ACHN (cell line): ENCODE measurements at places on chromosomes 2 and 18.

- DNase-seq: no peak
These were observed 4.5 kb upstream of the CTIF start for GRCh38 chr18:48534364-48534763.

GRCh38 chr18:22846088-22846683 is 86.9 kb upstream of the RBBP8 start:
- peak; percentile 42 for DNase-seq

- no peak for DNase-seq
These were observed 109.9 kb upstream of the CRIM1 start for GRCh38 chr2:36245651-36246050.

- no peak for DNase-seq
These were observed 594.2 kb upstream of the NXPH2 start for GRCh38 chr2:139374296-139374850.

DNA sequence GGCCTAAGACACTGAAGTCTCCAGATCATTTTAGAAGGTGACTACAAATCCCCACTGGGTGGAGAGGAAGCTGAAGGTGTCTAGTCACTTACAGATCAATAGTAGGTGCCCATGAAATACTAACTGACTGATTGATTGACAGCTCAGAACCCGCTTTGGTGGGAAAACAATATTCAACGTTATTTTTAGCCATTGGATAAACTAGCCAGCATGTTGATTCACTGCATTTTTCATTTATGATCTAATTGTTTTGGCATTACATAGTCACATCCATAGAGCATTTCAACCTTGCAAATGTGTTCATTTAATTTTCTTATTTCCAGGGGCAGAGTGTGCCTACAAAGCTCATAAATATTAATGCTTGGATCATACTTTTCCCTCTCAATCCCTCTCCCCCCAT is 162.3 kb downstream of the MREG start:
- DNase-seq: no peak

- no peak for DNase-seq
These were observed 359.2 kb downstream of the GALR1 start for GRCh38 chr18:77608807-77609206.

DNA sequence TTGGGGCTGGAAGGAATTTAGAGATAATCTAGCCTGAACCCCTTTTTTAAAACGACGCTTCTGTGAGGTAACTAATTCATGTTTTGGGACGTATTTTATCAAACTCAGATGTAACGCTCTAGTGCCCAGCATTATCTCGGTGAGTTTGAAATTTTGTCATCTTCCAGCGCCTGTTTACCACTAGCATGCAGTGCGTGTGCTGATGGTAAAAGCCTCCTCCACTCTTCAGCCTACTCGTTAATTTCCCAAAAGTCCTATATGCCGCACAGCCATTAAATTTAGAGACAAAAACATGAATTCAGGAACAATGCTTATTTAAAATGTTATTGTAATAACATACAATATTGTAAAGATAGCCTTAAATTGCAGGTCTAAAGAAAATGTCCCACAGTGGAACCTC is 2.8 kb downstream of the ZCCHC2 start:
- DNase-seq: no peak

GRCh38 chr2:117888897-117889296 is 74.4 kb downstream of the DDX18 start:
- DNase-seq: no peak

GRCh38 chr2:112630268-112630667 is 15.5 kb upstream of the SLC20A1 start:
- no peak for DNase-seq

DNA sequence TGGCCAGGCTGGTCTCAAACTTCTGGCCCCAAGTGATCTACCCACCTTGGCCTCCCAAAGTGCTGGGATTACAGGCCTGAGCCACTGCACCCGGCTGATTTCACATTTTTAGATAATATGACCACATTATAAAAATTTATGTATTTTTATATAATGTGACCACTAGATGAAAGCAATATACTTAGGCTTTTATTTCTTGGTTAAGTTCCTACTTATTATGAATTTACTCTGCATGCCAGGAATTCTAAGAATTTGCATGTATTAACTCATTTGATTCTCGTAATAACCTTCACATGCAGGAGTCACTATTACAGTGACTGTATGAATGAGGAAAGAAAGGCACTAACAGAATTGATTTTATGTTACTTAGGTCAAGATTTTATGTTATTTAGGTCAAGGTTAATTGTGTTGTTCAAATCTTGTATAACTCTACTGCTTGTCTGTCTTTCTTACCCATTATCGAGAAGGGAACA is 25.6 kb upstream of the CASP8 start:
- DNase-seq: peak; percentile 41

GRCh38 chr2:79585701-79586433 is 73.0 kb downstream of the CTNNA2 start:
- peak; percentile 41 for DNase-seq

- no peak for DNase-seq
These were observed 40.8 kb downstream of the CHN1 start for GRCh38 chr2:174964404-174964803.
